NCI-H1417 (cell line): ENCODE measurements at places on chromosomes 2 and 18.
A peak's percentile ranks its signal among the peaks of the same experiment; 100 is the strongest.

DNA sequence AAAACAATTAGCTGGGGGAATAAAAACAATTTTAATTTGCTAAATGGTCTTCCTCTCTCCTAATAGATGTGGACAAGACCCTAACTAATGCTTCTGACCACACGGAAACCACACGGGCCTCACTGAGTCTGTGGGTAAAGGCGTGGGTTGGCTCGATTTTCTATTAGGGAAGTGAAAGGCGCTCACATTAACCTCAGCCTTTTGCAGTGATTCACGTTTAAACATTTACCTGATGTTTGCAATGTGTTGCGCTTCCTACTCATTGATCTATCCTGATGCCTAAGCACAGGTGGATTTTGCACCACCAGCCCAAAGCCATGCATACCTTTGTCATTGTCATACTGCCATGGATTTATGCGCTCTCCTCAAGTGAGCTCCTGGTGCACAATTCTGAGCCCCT lies 35.6 kb upstream of the NRP2 start:
- no peak for DNase-seq

GRCh38 chr2:55048508-55049042 lies 1.7 kb downstream of the RTN4 start:
- DNase-seq = peak; percentile 78

DNA sequence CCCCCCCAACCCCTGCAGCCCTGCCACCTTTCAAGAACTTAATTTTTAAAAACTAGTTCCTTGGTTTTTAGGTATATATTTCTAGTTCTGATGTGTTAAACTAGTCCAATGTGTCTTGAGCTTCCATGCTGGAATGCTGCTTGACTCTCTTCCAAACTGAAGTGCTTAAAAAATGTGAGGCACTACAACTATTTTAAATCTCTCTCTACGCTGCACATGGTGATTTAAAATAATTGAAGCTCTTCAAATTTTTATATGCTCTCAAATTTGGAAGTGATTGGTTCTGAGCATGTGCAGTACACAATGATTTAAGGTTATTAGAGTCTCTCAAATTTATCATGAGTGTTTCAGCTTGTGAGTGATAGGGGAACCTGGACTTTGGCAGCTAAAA lies 192.6 kb upstream of the ZEB2 start:
- no peak for DNase-seq

DNA sequence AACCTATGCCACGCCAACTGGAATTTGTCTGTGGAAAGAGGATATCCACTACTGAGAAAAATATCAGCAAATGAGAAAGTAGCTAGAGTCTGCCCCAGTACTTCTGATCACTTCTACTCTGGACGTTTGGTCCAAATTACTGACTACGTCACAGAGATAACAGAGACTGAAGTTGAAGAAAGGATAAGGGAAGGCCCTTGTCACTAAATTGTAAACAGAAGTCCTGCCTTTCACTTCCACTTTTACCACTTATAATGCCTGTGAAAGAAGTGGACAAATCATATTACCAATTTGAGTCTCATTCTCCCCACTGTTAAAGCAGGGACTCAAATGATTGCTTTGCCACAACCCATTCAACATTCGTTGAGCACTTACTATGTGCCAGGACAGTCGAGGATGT lies 173.9 kb upstream of the ERBB4 start:
- no peak for DNase-seq

DNA sequence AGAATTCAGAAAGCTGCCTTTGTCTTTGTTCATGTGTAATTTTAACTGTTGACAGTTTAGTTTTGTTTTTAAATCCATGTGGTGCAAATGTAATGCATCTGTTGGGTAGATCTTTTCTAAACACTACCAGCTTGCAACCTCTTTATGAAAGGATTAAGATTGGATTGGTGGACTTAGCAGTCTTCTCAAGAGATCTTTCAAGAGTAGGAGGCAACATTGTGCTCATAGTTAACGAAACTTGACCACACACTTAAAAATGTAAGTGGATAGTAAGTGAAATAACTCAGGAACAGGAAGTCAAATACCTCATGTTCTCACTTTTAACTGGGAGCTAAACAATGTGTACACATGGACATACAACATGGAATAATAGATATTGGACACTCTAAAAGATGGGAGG lies 579.0 kb downstream of the RIT2 start:
- no peak for DNase-seq

DNA sequence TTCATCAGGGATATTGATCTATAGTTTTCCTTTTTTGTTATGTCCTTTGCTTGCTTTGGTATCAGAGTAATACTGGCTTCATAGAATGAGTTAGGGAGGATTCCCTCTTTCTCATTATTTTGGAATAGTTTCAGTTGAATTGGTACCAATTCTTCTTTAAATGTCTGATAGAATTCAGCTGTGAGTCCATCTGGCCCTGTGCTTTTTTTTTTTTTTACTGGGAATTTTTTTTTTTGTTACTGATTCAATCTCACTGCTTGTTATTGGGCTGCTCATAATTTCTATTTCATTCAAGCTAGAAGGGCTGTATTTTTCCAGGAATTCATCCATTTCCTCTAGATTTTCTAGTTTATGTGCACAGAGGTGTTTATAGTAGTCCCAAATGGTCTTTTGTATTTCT lies 103.9 kb downstream of the RND3 start:
- no peak for DNase-seq

DNA sequence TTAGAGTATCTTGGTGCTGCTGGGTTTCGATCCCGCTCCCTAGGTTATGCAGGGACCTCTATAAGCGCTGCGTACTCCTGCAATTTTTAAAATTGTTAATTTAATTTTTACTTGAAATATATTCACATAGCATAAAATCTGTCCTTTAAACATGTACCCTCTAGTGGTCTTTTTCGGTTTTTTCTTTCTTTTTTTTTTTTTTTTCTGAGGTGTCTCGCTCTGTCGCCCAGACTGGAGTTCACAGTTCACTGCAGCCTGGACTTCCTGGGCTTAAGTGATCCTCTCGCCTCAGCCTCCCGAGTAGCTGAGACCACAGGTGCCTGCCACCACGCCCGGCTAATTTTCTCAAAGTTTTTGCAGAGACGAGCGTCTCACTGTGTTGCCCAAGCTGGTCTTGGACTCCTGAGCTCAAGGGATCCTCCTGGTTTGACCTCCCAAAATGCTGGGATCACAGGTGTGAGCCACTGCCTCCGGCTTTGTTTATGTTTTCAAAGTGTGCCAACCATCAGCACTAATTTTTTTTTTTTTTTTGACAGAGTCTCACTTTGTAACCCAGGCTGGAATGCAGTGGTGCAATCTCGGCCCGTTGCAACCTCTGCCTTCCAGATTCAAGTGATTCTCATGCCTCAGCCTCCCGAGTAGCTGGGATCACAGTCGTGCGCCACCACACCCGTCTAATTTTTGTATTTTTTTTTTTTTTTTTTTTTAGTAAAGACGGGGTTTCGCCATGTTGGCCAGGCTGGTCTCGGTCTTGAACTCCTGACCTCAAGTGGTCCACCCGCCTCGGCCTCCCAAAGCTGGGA lies 585 bp upstream of the MOB1A start:
- no peak for DNase-seq

DNA sequence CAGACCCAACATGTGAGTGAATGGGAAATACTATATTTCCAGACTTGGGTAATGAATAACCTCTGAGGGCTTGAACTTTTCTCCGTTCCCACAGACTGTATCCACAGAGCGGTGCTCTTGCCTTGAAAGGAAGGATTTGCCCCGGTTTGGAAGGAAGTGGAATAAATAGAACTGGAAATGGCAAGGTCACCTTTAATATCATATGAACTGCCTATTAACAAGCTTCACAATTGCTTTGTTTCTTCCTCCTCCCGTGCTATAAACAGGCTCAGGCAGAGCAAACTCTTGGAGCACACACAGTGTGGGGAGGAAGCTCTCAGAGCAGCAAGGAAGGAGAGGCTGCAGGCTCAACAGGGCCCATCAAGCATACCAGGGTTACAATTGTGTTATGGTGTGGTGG lies 28.5 kb upstream of the DARS1 start:
- DNase-seq = no peak

DNA sequence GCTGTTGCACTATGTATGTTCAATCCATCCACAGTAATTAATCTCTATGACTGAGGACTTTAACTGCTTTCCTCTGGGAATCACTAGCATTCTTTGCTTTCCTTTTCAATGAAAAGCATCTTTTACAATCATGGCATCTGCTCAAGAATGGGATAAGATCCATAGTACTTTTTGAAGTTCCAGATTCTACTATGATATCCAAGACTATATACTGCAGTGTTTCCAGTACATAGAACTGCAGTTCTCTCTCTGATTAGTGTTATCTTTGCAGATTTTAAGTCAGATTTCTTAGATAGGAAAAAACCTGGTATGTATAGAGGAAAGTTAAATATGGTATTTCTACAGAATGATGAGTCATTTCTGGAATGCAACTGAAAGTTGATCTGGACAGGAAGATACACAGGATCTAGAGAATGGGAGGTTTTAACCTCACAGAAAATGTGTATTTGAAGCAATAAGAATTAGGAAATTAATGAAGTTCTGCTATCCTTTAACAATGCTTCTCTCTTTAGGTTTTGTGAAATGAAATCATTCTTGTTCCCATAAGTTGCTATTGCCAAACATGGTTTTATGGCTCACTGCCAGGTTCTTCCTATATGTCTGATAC lies 670.7 kb downstream of the ERBB4 start:
- DNase-seq = no peak

DNA sequence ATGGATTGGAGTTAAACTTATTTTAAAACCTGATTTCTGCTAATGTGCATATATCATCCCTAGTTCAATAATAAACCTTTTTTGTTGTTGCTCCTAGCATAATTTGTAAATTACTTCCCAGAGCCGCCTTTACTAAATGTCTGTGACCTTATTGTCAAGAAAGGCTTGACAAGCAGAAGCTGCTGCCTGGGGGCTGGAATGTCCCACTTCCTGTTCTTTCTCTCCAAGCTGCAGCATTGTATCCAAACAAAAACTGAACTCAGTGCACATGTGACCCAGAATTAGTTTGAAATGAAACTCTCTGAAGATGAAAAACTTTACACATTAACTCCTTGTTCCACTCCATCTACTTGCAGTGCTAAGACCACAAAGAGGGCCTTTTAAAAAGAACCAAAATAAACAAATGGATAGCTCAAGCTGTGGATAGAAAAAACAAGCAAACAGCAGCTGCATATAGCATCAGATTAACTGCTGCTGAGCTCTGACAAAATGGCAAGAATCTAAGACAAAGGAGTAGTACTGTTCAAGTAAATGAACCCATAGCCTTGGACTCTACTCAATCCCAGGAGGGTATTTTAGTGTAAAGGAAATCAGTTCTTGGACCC lies 99.8 kb upstream of the NEUROD1 start:
- no peak for DNase-seq

- no peak for DNase-seq
Measured at GRCh38 chr2:234198976-234199375, 148.5 kb downstream of the SPP2 start.

DNA sequence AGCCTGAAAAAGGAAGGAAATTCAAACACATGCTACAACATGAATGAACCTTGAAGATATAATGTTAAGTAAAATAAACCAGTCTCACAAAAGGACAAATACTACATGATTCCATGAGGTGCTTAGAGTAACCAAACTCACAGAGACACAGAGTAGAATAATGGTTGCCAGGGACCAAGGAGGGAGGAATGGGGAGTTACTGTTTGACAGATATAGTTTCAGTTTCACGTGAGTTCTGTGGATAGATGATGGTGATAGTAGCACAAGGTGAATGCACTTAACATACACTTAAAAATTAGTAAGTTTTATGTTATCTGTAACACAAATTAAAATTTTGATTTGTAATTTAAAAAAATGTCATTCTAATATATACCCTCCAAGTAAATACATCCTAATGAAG lies 106.9 kb upstream of the ACVR1C start:
- no peak for DNase-seq
